Astrocyte of the spinal cord (primary cell): ENCODE measurements at places on chromosomes 3 and 15.

DNA sequence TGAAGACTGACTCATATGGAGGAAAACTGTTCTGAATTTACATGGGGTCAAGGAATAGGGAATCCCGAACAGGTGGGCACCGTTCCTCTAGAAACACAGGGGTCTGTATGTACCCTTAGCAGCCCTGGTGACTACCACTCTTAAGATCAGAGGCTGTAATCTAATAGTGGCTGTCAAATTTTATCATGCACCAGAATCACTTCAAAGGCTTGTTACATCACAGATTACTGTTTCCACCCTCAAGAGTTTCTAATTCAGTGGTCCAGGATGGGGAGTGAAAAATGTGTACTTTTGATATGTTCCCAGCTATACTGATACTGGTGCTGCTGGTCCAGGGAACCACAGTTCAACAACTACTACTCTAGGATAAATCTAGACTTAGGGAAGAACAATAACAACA lies 27.9 kb downstream of the DYNC1LI1 start:
- no peak for DNase-seq

DNA sequence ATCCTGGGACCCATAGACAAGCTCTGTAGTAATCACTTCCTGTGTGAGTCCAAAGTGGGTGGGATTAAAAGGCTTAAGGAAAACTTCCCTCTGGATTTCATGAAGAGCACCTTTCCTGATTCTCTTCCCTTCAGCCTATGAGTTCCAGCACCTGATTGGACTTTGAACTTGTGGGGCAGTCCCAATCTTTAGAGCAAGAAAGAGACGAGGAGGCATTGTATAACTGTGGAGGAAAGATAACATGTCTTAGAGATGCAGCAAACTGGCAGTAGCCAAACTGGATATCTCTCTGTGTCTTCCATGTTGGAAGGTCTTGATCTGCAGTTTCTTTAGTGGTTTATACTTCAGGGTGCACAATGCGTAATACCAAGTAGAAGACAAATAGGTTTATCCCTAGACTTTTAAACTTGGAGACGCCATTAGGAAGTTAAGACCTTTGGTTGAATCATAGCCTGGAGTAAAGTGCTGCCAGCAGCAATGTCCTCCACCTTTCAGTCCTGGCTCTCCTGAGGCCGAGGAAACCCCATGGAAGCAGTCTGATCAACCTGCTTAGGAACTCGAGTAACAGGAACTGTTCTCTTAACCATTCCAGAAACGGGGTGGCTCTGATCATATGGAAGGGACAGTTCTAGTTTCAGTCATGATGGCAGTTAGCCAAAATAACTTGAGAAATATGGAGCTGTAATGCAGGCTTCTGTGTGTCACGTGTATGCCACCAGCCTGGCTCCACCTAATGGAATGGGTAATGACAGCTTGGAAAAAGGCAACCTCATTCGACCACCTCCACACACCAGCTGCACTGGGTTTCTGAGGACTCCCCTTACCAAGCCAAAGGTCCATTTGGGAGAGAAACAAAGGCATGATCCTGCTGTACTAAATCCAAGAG lies 4.7 kb downstream of the EIF1B start:
- no peak for DNase-seq

GRCh38 chr3:123568875-123569274 lies 16.0 kb downstream of the HACD2 start:
- DNase-seq: no peak

GRCh38 chr3:121979246-121979645 lies 42.8 kb downstream of the ILDR1 start:
- DNase-seq: no peak

DNA sequence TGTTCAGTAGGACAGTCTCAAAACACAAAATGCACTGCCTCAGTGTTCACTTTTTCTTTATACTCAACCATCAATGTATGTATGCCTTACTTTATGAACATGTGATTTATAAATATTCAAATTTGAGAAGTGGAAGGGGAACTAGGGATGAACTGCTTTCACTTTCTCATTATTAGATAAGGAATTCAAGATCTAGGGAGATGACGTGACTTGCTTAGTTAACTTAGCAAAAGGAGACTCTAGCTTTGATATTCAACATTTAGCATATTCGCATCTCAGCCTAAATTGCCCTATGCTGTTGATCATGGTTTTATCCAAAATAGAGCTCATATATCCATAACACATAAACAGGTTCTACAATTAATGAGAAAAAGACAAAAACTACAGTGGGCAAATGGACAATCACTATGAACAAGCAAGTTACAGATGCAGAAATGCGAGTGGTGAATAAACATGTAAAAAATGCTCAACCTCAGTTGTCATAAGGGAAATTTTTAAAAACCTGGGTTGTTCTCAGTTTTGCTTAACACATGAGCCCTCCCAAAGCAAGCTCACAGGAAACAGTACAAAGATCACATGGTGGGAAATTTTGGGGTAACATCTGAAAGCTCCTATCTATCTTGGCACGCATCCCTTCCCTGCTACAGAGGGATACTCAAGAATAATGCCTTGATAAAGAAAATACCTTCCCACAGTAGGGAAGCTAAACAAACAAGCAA lies 269.8 kb downstream of the THRB start:
- no peak for DNase-seq

- DNase-seq: peak; percentile 16
Measured at GRCh38 chr15:88467935-88468528, 524 bp downstream of the MRPS11 start.

DNA sequence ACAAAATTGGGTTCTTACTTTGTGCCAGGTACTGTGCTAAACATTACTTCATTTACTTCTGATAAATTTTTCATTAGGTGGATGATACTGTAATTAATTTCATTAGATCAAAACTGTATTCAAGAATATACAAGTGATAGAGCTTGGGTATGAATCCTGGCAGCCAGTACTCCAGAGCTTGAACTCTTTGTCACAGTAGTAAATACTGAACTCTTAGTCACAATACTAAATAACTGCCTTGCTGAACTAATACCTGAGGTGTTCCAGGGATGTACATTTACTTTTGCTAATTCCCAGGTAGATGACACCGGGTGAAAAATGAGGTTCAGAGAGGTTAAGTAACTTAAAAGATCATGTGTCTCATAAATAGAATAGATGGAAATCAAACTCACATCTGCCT lies 20.3 kb downstream of the FXR1 start:
- DNase-seq: no peak
